ENCODE measurements at places on chromosomes 7 and 10. TPM values are rescaled to one million over a fixed set of nuclear protein-coding genes. Genes with fewer than 3 reads are reported as not detected.
A peak's percentile ranks its signal among the peaks of the same experiment; 100 is the strongest.

GDF10 gene
- not detected for total RNA-seq

MMP21 gene
- total RNA-seq, result not detected

GPR26 gene
- total RNA-seq, result not detected

SMKR1 gene
- total RNA-seq, result not detected

IQCE gene
- total RNA-seq, result 13.4 TPM

- peak; percentile 82 for DNase-seq
These were observed 64.0 kb downstream of the OAT start for GRCh38 chr10:124354411-124355382.

- no peak for DNase-seq
These were observed 17.8 kb upstream of the PDLIM1 start for GRCh38 chr10:95308389-95309302.

DNA sequence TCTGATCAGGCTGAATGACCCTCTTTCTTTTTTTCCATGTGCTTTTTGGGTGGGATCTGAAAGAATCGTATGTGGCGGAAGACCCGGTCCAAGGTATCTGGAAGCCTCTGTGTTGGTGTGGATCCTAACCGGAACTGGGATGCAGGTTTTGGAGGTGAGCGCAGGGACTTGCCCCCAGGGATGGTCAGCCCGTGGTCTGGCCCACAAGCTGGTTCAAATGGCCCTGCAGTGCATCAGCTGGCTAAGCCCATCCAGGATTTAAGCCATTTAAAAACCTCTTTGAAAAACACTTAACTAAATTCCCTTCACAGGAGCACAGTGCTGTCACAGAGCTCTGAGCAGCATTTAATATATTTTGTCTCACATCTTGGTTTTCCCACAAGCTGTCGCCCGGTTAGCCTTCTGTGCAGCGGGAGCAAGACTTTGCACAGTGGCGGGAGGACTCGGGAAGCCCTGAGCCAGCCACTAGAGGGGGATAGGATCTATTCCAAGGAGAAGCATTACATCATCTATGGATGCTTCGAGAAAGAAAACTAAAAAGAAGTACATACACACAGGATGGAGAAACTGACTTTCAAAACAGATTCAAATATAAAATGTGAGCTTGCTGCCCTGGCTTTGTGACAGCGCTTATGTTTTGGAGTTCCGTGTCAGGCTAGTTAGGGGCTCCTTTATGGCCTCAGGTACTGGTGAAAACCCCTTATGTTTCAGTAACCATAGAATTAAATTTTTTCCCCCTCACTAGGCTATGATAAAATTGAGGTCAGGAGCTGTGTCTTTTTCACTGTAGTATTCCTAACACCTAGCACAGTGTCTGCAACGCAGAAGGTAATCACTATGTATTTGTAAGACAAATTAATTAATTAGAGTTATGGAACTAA is 11.3 kb downstream of the CPA2 start:
- peak; percentile 66 for DNase-seq

GRCh38 chr10:61852261-61852660 is 49.2 kb upstream of the ARID5B start:
- no peak for DNase-seq

GRCh38 chr7:147438216-147438615 is 1152.3 kb upstream of the C7orf33 start:
- DNase-seq, result no peak

GRCh38 chr10:7029672-7030071 is 381.2 kb downstream of the SFMBT2 start:
- DNase-seq, result no peak

DNA sequence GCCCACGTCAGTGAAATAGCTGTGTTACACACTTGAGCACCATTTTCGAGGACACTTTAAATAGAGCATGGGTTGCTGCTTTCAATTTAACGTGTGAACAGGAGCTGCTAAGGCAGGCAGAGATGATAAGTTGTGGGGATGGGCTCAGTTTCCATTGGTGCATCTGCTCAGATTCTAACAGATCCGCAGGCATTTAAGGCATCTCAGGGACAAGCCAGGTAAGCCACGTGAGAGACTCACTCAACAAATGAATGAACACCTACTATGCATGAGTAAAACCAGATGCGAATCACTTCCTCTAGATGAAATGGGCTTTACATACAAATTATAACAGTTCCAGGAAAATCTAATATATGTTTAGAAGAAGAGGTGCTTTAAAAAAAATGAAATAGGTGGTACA is 34.6 kb downstream of the PLXNA4 start:
- no peak for DNase-seq

- DNase-seq, result no peak
These were observed 97.7 kb downstream of the ARHGAP12 start for GRCh38 chr10:31830887-31831286.

DNA sequence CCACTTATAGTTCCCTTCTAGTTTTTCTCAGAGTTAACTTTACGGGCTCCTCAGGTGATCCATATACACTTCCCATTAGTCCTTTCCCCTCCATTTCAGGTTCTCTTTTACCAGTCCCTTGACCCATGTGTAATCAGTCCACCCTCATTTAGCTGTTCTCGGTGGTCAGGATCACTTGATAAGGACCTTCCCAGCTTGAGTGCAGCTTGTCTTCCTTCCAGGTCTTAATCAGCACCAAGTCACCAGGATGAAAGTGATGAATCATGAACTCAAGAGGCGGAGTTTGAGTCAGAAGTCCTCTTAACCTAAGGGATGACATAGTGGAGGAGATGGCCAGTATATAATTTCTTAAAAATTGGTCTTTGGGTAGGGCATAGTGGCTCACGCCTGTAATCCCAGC is 63.1 kb upstream of the CNTNAP2 start:
- DNase-seq, result no peak

DNA sequence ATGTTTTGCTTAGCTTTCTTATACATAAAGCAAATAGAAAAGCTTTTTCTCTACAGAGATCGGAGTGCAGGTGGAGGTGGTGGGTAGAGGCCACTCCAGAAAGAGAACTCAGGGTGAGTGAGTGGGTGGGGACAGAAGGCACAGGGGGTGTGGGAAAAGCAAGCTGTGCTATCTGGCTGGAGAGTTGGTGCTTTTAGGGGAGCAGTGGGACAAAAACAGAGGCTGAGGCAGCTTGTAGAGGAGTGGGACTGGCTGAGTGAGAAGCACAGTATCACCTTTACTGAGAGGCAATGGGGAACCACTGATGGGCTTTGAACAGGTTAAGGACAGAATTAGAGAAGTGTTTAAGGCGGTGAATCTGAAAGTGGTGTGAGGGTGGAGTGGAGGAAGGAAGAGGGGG is 275.3 kb downstream of the TCF7L2 start:
- DNase-seq, result no peak

DNA sequence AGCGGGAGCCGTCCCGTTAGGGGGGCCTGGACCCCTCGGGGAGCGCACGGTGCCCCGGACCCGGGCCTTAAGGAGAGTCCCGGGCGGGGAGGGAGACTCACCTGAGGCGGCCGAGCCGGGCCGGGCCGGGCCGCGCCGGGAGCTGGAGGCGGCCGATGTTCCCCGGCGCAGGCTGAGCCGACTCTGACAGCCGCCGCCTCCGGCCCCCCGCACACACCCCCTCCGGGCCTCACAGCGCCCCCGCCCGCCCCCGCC is at the start of gene ACHE:
TSS of gene ACHE (minus strand) at position 188 of the 255 bp plus-strand sequence. CDS start 1,656 bp downstream, outside the sequence.
- no peak for DNase-seq

- DNase-seq, result no peak
These were observed at the start of gene CPA1 for GRCh38 chr7:130379921-130380860. Gene CPA1, plus strand, starts transcription at chr7:130380494. Its CDS starts 27 bp downstream, at chr7:130380521.

DNA sequence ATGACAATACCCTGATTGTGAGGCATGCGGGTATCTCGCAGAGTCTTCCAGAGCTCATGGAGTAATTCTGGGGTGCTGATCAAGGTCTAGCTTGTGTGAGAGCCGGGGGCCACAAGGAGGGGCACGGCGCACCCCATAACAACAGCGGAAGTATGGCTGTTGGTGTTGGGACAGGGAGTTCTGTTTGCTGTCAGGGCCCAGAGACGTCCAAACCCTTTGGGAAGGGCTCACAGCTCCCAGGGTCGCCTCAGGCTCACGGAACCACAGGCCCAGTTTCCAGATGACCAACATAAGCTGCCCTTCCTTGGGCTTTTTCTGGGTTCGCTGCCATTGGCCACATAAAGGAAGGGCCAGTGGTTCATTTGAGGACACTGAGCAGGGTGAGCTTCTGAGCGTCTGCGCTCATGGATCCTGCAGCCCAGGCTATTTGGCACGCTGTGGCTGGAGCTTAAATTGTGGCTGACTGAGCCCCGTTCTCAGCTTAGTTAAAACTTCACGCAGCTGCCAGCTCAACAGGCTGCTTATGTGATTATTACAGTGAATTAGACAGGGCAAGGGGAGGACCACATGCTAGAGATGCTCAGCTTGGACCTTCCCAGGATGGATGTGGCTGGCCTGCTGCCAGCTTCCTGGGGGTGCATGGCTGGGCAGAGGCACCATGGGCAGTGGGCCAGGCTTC is 92.3 kb downstream of the DNAJB6 start:
- DNase-seq, result no peak

Data from Caco-2 (cell line).